Urinary bladder (tissue), 4 donors: ENCODE measurements at places on chromosomes 13 and 19. TPM values are rescaled to one million over a fixed set of nuclear protein-coding genes. Genes with fewer than 3 reads are reported as not detected.

DNA sequence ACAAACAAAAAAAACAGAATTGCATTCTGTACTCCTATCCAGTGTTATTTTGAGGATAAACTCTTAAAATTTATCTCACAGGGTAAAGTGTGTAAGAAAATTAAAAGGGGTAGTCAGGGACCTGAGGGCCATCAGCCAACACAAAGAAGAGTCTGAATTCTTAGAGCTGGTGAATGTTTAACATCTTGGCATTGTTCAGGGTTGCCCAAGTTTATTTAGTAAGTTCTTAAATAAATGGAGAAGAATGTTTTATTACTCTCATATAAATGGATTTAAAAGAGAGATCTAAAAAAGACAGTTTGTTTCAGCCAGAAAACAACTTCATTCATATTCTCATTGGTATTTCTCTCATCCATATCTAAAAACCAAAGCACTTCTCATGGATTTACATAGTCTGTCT is 171.7 kb downstream of the LACC1 start:
- no peak for DNase-seq

DNA sequence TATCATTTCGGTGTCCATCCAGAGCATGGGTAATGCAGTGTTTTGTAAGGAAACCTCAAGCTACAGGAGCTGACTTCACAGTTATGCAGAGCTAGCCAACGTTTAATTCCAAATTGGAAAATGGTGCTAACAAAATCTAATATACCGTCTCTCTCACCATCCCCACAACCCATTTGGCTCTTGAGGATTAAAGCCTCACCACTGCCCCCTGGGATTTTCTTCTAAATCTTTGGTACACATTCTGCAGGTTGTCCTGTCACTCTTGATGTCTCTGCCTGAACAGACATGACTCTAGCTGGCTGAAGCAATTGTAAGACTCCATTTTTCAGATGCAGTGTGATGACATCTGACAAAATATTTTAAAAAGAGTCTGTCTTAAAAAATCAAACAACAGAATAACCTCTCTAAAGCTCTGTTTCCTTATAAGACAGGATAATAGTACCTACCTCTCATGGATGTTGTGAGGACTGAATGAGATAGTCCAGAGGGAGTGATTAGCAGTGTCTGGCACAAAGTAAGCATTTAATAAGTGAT is 451.8 kb downstream of the SUCLA2 start:
- DNase-seq, result no peak

DNA sequence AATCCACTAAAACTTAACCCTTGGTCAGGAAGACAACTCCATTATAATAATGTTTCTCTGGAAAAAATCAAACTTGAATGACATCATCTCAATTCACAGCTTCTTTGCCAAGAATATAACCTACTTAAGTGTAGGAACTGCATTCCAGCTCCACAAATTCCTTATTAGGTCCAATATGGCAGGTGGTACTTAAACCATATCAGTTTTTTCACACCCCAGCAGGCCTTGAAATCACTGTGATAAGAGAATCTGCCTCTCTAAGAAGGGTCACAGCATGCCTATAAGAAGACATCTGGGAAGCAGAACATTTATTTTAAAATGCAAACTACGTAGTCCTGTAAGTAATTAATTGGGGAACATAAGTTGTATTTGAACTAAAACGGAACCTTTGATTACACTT is 687.8 kb downstream of the DIAPH3 start:
- no peak for DNase-seq

GRCh38 chr13:98913741-98914140 is 64.1 kb downstream of the DOCK9 start:
- DNase-seq, result no peak

DNA sequence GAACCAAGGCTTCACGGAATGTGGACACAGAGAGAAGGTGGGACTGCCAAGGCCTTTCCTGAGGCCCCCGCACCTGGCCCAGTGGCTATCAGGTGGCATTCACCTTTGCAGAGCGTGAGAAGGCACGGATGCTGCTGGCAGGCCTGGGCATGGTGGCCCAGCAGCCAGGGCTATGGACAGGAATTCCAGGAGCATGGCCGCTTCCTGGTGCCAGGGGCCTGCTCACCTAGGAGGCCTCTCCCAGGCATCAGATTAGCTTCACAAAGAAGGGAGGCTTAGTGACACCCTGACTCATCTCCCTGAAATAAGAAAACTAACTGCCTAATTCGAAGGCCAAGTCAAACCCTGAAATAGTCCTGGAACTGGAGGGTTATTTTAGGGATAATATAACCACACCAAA is 155.8 kb downstream of the TEX29 start:
- no peak for DNase-seq

GRCh38 chr19:9641810-9642209 is 20.8 kb upstream of the ZNF561 start:
- no peak for DNase-seq

GRCh38 chr19:11192957-11193939 is 4.1 kb downstream of the KANK2 start:
- no peak for DNase-seq

GRCh38 chr13:26985285-26985878 is 186.2 kb downstream of the USP12 start:
- DNase-seq, result no peak

GRCh38 chr13:41674246-41674645 is 216.9 kb downstream of the RGCC start:
- no peak for DNase-seq

- no peak for DNase-seq
These were observed 2.3 kb upstream of the FFAR3 start for GRCh38 chr19:35355791-35356460.

- DNase-seq, result no peak
These were observed 8.5 kb upstream of the EEF1AKMT1 start for GRCh38 chr13:20782116-20782708.

DNA sequence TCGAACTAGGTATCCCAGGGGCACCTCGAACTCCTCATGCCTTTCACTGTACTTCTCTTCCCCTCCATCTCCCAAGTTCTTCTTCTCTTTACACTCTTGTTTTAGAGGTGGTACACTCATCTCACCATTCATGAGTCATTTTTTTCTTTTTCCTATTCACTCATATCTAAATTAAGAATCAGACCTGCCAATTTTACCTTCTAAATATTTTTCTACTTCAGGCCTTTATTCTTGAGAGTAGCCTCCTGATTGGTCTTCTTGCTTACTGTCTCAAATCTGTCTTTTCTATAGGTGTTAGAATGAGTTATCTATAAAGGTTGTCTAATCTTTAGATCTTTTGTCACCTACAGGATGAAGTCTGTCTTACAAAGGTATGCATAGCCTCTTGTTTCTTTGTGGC is 20.7 kb downstream of the TDRD3 start:
- no peak for DNase-seq

- no peak for DNase-seq
These were observed 11.2 kb upstream of the ARHGEF18 start for GRCh38 chr19:7337380-7338194.

- no peak for DNase-seq
These were observed 21.6 kb downstream of the FAM124A start for GRCh38 chr13:51243832-51244231.

GRCh38 chr19:13172346-13173138 is 22.3 kb downstream of the IER2 start:
- DNase-seq, result no peak

DNA sequence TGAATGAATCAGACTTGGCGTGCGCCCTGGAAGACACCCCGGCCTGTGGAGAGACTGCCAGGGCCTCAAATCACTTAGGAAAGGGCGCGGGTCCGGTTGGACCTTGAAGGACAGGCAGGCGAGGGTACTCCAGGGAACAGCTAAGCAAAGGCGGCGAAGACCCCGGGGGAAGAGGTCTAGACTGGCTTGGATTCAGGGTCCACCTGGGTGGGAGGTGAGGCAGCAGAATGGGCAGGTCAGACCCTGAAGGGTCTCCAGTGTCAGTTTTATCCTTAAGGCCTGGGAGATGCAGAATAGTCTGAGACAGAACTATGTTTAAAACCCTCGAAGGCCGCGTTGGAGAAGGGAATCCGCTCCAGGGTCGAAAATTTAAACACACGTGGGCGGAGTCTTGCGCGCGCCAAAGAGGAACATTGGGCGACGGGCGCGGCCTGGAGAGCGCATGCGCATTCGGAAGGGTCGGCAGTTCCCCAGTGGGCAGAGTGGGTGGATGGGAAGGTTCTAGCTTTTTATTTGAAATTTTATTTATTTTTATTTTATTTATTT is 567 bp upstream of the SMG9 start:
- peak; percentile 57 for DNase-seq

- DNase-seq, result no peak
These were observed 10.3 kb upstream of the HSPH1 start for GRCh38 chr13:31172001-31172400.

- no peak for DNase-seq
These were observed 27.8 kb upstream of the IGFL4 start for GRCh38 chr19:46068345-46069258.

DNA sequence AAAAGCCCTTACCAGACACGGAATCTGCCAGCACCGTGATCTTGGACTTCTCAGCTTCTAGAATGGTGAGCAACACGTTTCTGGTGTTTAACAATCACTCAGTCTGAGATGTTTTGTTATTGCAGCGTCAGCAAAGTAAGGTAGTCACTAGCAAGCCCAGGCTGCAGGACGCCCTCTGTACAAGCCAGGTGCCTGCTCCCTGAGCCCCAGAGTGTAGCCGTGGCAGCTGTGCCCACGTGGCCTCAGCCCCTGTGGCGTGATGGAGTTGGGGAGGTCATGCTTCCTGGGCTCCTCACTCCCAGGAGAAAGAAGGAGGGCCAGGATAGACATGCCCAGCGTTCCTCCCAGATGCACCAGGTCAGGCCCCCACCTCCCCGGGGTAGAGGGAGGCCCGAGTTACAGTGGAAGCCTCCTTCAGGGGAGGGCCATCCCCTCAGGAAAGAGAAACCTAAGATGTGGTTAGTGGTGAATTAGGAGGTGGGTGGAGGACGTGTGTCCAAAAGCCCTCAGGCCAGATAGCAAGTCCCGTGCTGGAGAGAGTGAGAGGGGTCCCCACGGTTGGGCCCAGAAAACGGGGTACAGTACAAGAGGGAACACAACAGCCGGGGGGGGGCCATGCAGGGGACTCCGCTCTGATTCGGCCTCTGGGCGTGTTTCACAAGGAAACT is 169.6 kb upstream of the SOX1 start:
- DNase-seq, result no peak

GRCh38 chr13:112032186-112032993 is 34.6 kb upstream of the SOX1 start:
- DNase-seq, result no peak

GRCh38 chr13:101785858-101786257 is 333.4 kb downstream of the ITGBL1 start:
- no peak for DNase-seq

DNA sequence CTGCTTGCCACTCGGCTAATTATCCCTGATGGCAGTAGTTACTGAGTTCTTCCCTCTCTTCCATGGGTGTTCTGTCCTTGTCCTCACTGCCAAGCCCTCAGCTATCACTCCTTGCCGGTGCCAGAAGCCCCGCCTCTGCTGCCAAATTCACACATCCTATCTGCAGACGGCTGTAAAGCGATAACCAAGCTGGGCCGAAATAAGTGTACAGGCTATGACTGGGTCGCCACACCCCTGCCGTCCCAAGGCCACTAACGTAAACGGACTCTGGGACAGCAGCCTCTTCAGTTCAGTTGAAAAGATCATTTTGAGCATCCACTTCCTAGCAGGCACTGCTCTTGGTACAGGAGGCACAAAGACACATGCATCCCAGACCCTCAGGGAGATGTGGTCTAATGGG is 13.3 kb downstream of the SLC7A1 start:
- no peak for DNase-seq

- DNase-seq, result no peak
These were observed 98.4 kb downstream of the ANKRD10 start for GRCh38 chr13:110816500-110816899.

C5AR2 gene
- 4.9 TPM for polyA plus RNA-seq

LILRB5 gene
- 5.6 TPM for polyA plus RNA-seq

ZNF578 gene
- 2.0 TPM for polyA plus RNA-seq

B3GNT3 gene
- polyA plus RNA-seq, result 6.5 TPM

ZNF211 gene
- 13.0 TPM for polyA plus RNA-seq

INSL3 gene
- 0.19 TPM for polyA plus RNA-seq

IGFL3 gene
- polyA plus RNA-seq, result not detected

RETN gene
- polyA plus RNA-seq, result 17.8 TPM

KLC3 gene
- 0.05 TPM for polyA plus RNA-seq

KIR3DL2 gene
- 0.18 TPM for polyA plus RNA-seq

HTR2A gene
- 0.49 TPM for polyA plus RNA-seq

CEACAM16 gene
- not detected for polyA plus RNA-seq
